ENCODE measurements at places on chromosomes 3 and 15. TPM values are rescaled to one million over a fixed set of nuclear protein-coding genes. Genes with fewer than 3 reads are reported as not detected.
A peak's percentile ranks its signal among the peaks of the same experiment; 100 is the strongest.

Gene MYZAP
- polyA plus RNA-seq = 0.07 TPM

Gene ZNF660
- 1.4 TPM for polyA plus RNA-seq

Gene TXNRD3
- polyA plus RNA-seq = 5.2 TPM

Gene OR5K2
- not detected for polyA plus RNA-seq

Gene H1-8
- not detected for polyA plus RNA-seq

Gene SLC51A
- polyA plus RNA-seq = not detected

Gene FGF7
- polyA plus RNA-seq = 0.25 TPM

Gene ARGFX
- polyA plus RNA-seq = not detected

GRCh38 chr3:17631609-17632008 lies 110.8 kb downstream of the TBC1D5 start:
- H3K36me3 ChIP-seq = no peaks in the 10 kb centered on the region
- H3K27me3 ChIP-seq = no peaks in the 10 kb centered on the region
- H3K4me1 ChIP-seq = peaks cover 25% of the 10 kb centered on the region
- no peak overlapping the region for H3K4me3 ChIP-seq

DNA sequence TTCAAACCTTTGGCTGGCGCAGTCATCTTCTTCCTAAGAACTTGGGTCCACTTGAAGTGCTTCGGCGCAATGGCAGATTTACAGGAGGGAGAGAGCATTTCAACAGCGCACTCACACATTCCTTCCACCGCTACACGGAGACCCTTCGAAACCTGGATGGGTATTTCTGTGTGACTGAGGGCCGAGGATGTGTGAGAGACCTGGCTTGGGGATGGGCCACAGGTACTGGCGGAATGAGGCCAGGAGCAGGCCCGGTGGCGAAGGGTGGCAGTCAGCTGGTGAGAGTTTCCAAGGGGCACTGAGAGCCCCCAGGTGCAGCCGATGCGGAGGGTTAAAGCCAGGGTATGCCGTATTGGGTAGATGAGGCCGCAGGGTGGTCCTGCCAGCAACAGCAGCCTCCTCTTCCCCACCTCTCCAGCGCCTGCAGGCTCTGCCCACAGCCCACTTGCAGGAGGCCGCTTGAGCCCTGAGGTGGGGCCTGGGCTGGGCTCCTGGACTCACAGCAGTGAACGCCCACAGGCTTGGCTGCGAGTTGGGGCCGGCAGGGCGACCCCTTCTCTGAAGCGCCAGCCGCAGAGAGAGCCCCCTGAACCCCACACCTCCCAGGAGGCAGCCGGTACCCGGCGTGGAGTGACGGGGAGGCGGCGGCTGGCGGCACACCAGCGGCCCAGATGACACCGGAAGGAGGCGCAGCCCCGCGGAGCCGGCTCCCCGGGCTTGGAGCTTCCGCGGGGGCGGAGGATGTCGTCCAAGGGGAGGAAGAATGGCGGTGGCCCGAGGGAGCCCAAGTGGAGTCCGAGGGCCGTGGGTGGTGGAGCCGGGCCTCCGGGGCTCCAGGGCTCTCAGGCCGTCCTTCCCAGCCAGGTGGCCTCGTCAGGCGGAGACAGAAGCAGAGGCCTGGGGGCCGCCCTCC lies 166.5 kb downstream of the NSMCE3 start:
- H3K4me3 ChIP-seq = no peak overlapping the region
- DNase-seq = no peak
- no peaks in the 10 kb centered on the region for H3K36me3 ChIP-seq

- DNase-seq = no peak
- H3K36me3 ChIP-seq = no peaks in the 10 kb centered on the region
- no peaks in the 10 kb centered on the region for H3K4me1 ChIP-seq
- no peak overlapping the region for H3K4me3 ChIP-seq
- H3K27ac ChIP-seq = no peak overlapping the region
These were observed 571.0 kb downstream of the FGF12 start for GRCh38 chr3:192156382-192156781.

DNA sequence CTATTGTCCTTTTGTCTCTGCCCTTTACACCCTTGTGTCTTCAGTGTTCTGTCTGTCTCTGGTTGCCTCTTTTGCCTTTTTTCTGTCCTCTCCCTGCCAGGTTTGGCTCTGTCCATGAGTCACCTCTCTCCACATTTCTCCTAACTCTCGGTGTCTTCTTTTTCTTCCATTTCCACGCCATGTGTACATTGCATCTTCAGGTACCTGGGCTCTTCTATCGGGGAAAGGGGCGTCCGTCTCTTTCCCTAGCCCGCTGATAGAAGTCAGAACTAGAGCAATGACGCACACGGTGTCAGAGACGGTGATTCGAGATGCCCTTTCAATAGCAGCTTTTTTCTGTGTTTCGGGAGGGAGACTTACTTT lies 641 bp downstream of the OPA1 start:
- H3K27me3 ChIP-seq = no peaks in the 10 kb centered on the region
- peaks cover 22% of the 10 kb centered on the region for H3K36me3 ChIP-seq

GRCh38 chr3:13015286-13016082 lies 57.7 kb downstream of the IQSEC1 start:
- H3K4me3 ChIP-seq = no peak overlapping the region
- no peaks in the 10 kb centered on the region for H3K27me3 ChIP-seq
- peaks cover 86% of the 10 kb centered on the region for H3K4me1 ChIP-seq
- no peak overlapping the region for H3K27ac ChIP-seq

- no peaks in the 10 kb centered on the region for H3K27me3 ChIP-seq
- peaks cover 12% of the 10 kb centered on the region for H3K36me3 ChIP-seq
- no peak overlapping the region for H3K4me3 ChIP-seq
- peaks cover 19% of the 10 kb centered on the region for H3K4me1 ChIP-seq
These were observed 17.5 kb downstream of the PPP2R3A start for GRCh38 chr3:135982922-135983581.

GRCh38 chr3:69244039-69244438 lies 121.6 kb upstream of the LMOD3 start:
- no peak overlapping the region for H3K27ac ChIP-seq
- no peak for DNase-seq
- no peaks in the 10 kb centered on the region for H3K36me3 ChIP-seq
- no peaks in the 10 kb centered on the region for H3K4me1 ChIP-seq
- no peak overlapping the region for H3K4me3 ChIP-seq

- H3K4me3 ChIP-seq = no peak overlapping the region
- H3K27ac ChIP-seq = no peak overlapping the region
- H3K4me1 ChIP-seq = peaks cover 2% of the 10 kb centered on the region
These were observed 135.0 kb downstream of the IMPG2 start for GRCh38 chr3:101185341-101185740.

DNA sequence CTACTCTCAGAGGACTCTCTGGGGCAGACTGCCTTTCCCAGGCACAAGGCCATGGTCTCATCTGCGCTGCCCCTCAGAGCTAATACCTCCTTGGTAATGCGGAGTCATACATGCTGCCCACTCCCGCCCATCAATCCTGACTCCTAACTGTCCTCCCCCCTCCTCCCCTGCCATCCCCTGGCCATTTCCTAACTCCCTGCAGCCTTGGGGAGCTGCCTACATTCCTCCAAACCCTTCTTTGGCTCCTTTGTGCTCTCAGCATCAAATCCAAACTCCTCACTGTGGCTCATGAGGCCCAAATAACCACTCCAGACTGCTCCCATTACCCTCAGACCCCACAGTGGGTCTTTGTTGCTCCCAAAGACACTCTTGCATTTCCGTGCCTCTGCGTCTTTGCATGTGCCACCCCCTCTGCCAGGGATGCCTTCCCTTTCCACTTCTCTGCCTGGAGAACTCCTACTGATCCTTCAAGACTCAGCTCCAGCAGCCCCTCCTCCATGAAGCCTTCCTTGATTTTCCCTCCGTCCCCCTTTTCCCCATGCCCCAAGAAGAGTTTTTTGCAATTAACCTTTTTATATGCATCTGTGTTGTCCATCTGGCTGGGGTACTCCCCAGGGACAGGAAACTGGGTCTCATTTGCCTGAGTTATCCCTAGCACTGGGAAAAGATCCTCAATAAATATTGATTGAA lies 5.5 kb upstream of the ATP2B2 start:
- 0 out of 2 replicates have a peak, but pooled peaks cover 8% of the 10 kb centered on the region for H3K27me3 ChIP-seq
- H3K36me3 ChIP-seq = no peaks in the 10 kb centered on the region

GRCh38 chr3:10998542-10998941 lies 6.0 kb downstream of the SLC6A1 start:
- DNase-seq = no peak
- peaks cover 9% of the 10 kb centered on the region for H3K4me1 ChIP-seq
- no peak overlapping the region for H3K4me3 ChIP-seq
- H3K36me3 ChIP-seq = no peaks in the 10 kb centered on the region
- peaks cover 32% of the 10 kb centered on the region for H3K27me3 ChIP-seq
- no peak overlapping the region for H3K27ac ChIP-seq

GRCh38 chr3:64354221-64354620 lies 129.0 kb upstream of the PRICKLE2 start:
- no peak for DNase-seq
- no peak overlapping the region for H3K27ac ChIP-seq
- no peaks in the 10 kb centered on the region for H3K36me3 ChIP-seq
- no peaks in the 10 kb centered on the region for H3K27me3 ChIP-seq

DNA sequence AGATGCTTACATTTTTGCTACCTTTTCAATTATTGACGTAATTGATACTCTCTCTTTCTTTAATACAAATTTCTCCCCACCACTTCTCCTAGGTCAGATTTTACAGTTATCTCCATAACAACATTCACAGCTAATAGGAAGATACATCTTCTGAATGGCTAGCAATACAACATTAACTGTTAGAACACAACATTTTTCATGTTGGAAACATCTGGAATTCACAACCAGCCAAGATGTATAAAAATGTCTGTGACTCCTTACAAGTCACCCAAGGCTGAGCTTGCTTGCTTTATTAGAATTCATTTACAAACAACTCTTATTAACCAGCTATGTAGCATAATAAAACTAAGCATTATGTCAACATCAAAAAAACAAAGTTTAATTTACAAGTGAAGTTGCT lies 81.0 kb upstream of the ROBO2 start:
- no peaks in the 10 kb centered on the region for H3K27me3 ChIP-seq
- no peak overlapping the region for H3K4me3 ChIP-seq
- H3K27ac ChIP-seq = peak overlapping the region; percentile 78
- no peaks in the 10 kb centered on the region for H3K36me3 ChIP-seq

GRCh38 chr3:13285007-13285567 lies 135.0 kb downstream of the NUP210 start:
- H3K36me3 ChIP-seq = no peaks in the 10 kb centered on the region
- H3K27ac ChIP-seq = no peak overlapping the region
- H3K27me3 ChIP-seq = peaks cover 10% of the 10 kb centered on the region
- H3K4me1 ChIP-seq = no peaks in the 10 kb centered on the region
- H3K4me3 ChIP-seq = no peak overlapping the region
- no peak for DNase-seq

- H3K4me3 ChIP-seq = no peak overlapping the region
- no peak for DNase-seq
- H3K27ac ChIP-seq = peak overlapping the region; percentile 22
- H3K27me3 ChIP-seq = no peaks in the 10 kb centered on the region
These were observed 36.5 kb downstream of the DZIP1L start for GRCh38 chr3:138078901-138079344.

DNA sequence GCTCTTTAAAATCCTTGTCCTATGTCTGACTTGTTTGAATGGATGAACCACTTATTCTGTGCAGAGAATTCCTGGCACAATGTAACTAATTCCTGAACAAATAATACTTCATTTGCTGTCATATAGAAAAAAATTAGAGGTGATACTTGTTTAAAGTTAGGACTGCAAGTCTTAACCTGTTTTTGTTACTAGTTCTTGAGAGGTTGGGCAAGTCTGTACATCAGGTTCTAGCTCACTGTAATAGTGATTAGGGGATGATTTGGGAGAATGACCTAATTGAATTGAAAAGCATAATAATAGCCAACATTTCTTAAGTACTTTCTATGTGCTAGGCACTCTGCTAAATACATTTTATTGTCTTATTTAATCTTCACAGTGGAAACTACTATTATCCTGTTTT lies 49.3 kb downstream of the GMPS start:
- no peak overlapping the region for H3K27ac ChIP-seq
- no peak overlapping the region for H3K4me3 ChIP-seq
- H3K27me3 ChIP-seq = no peaks in the 10 kb centered on the region

DNA sequence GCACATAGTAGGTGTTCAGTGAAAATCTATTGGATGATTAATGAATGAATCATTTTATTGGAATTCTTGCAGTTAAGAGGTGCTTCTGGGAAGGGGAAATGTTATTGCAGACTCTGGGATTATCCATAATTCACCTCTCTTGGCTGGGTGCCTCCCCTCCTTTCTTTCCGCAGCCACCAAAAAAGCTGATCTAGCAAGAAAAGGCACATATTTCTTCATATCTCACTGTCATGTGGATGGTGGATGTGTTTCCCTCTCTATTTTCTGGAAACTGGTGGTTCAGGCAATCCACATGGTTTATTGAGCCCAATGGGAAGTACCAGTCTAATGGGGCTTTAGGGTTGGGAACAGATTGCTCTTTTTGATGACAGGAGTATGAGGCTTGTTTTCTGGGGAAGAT lies 151.1 kb upstream of the ROPN1 start:
- no peaks in the 10 kb centered on the region for H3K36me3 ChIP-seq
- no peak overlapping the region for H3K4me3 ChIP-seq
- no peak for DNase-seq
- H3K4me1 ChIP-seq = peaks cover 23% of the 10 kb centered on the region

DNA sequence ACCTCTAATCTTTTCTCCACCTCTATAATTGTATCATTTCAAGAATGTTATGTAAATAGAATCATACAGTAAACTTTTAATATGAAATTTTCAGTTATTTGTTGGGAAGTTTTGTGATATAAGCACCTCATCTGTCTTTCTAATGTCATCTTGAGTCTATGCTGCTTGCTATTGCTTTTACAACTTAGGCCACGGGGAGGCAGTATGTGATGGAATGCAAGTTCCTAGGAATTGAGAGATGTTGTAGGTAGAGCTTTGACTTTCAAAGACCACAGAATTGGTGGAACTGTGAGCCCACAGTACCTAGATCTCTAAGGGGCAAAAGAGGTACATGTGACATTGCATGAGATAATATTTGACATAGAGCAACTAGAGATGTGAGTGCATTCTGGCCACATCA lies 328.3 kb downstream of the MFSD1 start:
- no peak overlapping the region for H3K27ac ChIP-seq
- no peaks in the 10 kb centered on the region for H3K27me3 ChIP-seq
- H3K4me3 ChIP-seq = no peak overlapping the region
- DNase-seq = no peak
- no peaks in the 10 kb centered on the region for H3K36me3 ChIP-seq

DNA sequence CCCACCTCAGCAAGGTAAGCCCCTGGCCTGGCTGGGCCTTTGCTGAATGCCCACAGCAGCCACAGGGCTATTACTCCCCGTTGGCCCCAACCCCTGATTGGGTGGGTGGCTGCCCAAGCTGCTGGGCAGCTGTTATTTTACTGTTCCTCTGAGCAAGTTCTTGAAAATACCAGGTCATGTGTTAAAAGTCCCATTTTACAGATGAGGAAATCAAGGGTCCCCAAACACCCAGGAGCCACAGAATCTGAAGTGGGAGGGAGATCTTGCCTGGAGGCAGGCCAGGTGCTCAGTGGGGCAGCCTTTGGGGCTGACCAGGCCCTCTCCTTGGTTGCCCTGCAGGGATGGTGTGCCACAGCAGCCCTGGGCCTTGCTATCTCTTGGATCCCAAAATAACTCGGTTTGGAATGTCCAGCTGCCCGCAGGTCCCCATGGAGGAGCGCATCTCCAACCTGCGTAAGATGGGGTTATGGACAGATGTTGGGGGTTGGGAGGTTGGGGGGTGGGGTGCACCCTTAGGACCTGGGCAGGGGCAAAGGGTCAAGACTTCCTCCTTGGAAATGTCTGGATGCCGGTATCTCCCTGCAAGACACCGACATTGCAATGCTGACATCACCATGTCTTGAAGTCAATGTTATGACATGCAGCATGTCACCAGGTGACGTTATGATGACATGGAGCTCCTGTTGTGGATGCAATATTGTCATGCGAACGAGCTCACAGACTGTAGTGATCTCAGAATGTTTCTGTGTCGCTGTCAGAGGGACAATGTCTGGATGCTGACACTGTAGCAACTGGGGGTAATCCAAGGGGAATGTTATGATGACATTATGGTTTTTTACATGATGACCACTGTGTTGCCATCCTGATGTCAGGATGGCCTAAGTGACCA lies 13.3 kb upstream of the CSPG4 start:
- no peak for DNase-seq
- no peaks in the 10 kb centered on the region for H3K36me3 ChIP-seq
- H3K4me1 ChIP-seq = peaks cover 10% of the 10 kb centered on the region
- no peaks in the 10 kb centered on the region for H3K27me3 ChIP-seq
- no peak overlapping the region for H3K27ac ChIP-seq
- no peak overlapping the region for H3K4me3 ChIP-seq

Measured in SK-N-SH (cell line).